MCF 10A (cell line): ENCODE measurements at places on chromosomes 13 and 19. TPM values are rescaled to one million over a fixed set of nuclear protein-coding genes. Genes with fewer than 3 reads are reported as not detected.

STAP2 gene
- total RNA-seq, result 14.8 and 20.3 TPM in 2 replicates

DNAAF3 gene
- total RNA-seq, result 3.9 and 4.9 TPM in 2 replicates

ZNF135 gene
- total RNA-seq, result not detected in 2 replicates

TTC9B gene
- not detected in 2 replicates for total RNA-seq

ZNF208 gene
- total RNA-seq, result not detected in 2 replicates

PROZ gene
- not detected in 2 replicates for total RNA-seq

SCN1B gene
- 0.19 and 0.27 TPM in 2 replicates for total RNA-seq

DNAJC15 gene
- 32.4 and 34.0 TPM in 2 replicates for total RNA-seq

PABPC3 gene
- 0.72 and 0.96 TPM in 2 replicates for total RNA-seq

ZNF530 gene
- 2.4 and 2.8 TPM in 2 replicates for total RNA-seq

ATP4A gene
- not detected in 2 replicates for total RNA-seq

ZNF221 gene
- total RNA-seq, result 1.2 and 1.8 TPM in 2 replicates

THSD8 gene
- total RNA-seq, result 6.9 and 14.5 TPM in 2 replicates

NLRP7 gene
- not detected in 2 replicates for total RNA-seq

ZNF541 gene
- total RNA-seq, result not detected in 2 replicates

DAZAP1 gene
- 219 and 246 TPM in 2 replicates for total RNA-seq

CGB8 gene
- total RNA-seq, result 1.3 TPM in 1 of 2 replicates, not detected in the other

PDX1 gene
- 0.17 and 0.35 TPM in 2 replicates for total RNA-seq

LIG1 gene
- total RNA-seq, result 12.2 and 14.6 TPM in 2 replicates

APBA3 gene
- total RNA-seq, result 22.9 and 27.6 TPM in 2 replicates

C19orf25 gene
- total RNA-seq, result 36.3 and 40.5 TPM in 2 replicates

VRK3 gene
- 24.7 and 32.8 TPM in 2 replicates for total RNA-seq

WDR62 gene
- total RNA-seq, result 5.2 and 6.2 TPM in 2 replicates

YJEFN3 gene
- 11.9 and 21.7 TPM in 2 replicates for total RNA-seq

GRIN3B gene
- total RNA-seq, result not detected in 2 replicates

LGALS7B gene
- 2.5 and 2.6 TPM in 2 replicates for total RNA-seq

RNF113B gene
- not detected in 2 replicates for total RNA-seq

RGL3 gene
- total RNA-seq, result not detected in 2 replicates

CLEC11A gene
- total RNA-seq, result 2.4 and 2.8 TPM in 2 replicates

CYP2A7 gene
- total RNA-seq, result not detected in 2 replicates

SOX1 gene
- total RNA-seq, result not detected in 2 replicates

LYPD3 gene
- 2.5 and 3.1 TPM in 2 replicates for total RNA-seq

SYNGR4 gene
- not detected in 2 replicates for total RNA-seq

PRTN3 gene
- total RNA-seq, result not detected in 2 replicates

C19orf73 gene
- 2.4 and 3.2 TPM in 2 replicates for total RNA-seq

KCTD12 gene
- total RNA-seq, result 15.6 and 15.8 TPM in 2 replicates

FBXO27 gene
- 0.28 TPM in 1 of 2 replicates, not detected in the other for total RNA-seq

KLK12 gene
- total RNA-seq, result not detected in 2 replicates

USF2 gene
- total RNA-seq, result 81.6 and 95.7 TPM in 2 replicates

LIM2 gene
- total RNA-seq, result not detected in 2 replicates

RHPN2 gene
- 4.9 and 5.5 TPM in 2 replicates for total RNA-seq

METTL21C gene
- total RNA-seq, result not detected in 2 replicates

RAB11B gene
- total RNA-seq, result 67.2 and 73.3 TPM in 2 replicates

SERTAD1 gene
- 16.2 and 17.9 TPM in 2 replicates for total RNA-seq

CCDC122 gene
- 15.7 and 16.3 TPM in 2 replicates for total RNA-seq

ZNF616 gene
- total RNA-seq, result 9.5 and 13.5 TPM in 2 replicates

AP2S1 gene
- 237 and 252 TPM in 2 replicates for total RNA-seq

MBD3L3 gene
- total RNA-seq, result not detected in 2 replicates

ZNF468 gene
- 9.6 and 18.7 TPM in 2 replicates for total RNA-seq

SYCN gene
- total RNA-seq, result not detected in 2 replicates

PLK5 gene
- total RNA-seq, result 0.21 and 0.22 TPM in 2 replicates

HSPBP1 gene
- total RNA-seq, result 49.2 and 53.1 TPM in 2 replicates

PRR19 gene
- 0.30 and 0.64 TPM in 2 replicates for total RNA-seq

ZNF20 gene
- total RNA-seq, result 1.4 and 4.0 TPM in 2 replicates

ZGLP1 gene
- 3.8 and 4.9 TPM in 2 replicates for total RNA-seq

ZNF837 gene
- total RNA-seq, result 1.5 and 1.7 TPM in 2 replicates

LYL1 gene
- total RNA-seq, result not detected in 2 replicates

ASPDH gene
- total RNA-seq, result not detected in 2 replicates

RUBCNL gene
- total RNA-seq, result 0.37 and 1.2 TPM in 2 replicates

KLF1 gene
- total RNA-seq, result not detected in 2 replicates
